ENCODE measurements at places on chromosomes 1 and 21.

DNA sequence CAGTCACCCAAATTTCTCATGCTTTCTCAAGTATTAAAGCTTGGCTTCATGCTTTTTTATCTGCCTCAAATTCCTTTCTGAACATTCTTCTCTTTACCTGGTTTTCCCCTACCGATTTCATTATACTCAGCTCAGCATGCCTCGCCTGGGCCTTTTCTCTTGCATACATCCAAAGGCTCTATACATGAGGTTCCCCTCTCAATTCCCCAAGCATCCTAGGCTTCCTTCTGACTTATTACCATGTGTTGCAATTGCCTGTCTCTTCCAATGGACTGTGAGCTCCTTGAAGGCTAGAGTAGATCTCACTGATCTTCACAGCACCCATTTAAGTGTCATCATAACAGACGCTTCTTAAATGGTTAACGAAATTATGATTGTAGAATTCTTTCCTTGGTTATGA lies 24.1 kb upstream of the CYP4A22 start:
- DNase-seq: no peak

DNA sequence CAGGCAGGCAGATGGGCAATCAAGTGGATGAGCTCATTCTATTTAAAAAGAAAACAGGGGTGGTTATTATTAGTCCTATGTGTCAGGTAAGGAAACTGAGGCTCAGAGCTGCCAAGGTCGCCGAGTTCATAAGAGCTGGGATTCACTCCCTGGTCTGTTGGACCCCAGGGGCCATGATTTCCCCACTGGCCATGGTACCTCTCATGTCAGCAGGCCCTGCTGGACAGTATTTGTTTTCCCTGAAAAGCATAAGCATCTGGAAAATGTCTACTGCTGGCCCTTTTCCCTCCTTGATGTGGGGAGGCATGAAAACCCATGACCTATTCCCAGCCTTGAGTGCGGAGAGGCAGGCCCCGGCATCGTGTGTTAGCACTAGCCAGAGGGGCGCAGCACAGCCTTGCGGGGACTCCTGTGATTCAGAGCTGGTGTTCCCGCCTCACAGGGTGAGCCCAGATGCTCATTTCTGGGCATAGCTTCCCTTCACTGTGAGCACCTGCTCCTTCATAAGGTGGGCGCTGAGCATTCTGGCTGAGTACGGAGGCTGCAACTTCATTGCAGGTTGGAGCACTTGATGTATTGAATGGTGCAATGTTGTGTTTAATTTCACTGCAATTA lies 617.5 kb downstream of the PTPRU start:
- no peak for DNase-seq

GRCh38 chr1:236123563-236123962 lies 18.8 kb upstream of the GPR137B start:
- DNase-seq: no peak

DNA sequence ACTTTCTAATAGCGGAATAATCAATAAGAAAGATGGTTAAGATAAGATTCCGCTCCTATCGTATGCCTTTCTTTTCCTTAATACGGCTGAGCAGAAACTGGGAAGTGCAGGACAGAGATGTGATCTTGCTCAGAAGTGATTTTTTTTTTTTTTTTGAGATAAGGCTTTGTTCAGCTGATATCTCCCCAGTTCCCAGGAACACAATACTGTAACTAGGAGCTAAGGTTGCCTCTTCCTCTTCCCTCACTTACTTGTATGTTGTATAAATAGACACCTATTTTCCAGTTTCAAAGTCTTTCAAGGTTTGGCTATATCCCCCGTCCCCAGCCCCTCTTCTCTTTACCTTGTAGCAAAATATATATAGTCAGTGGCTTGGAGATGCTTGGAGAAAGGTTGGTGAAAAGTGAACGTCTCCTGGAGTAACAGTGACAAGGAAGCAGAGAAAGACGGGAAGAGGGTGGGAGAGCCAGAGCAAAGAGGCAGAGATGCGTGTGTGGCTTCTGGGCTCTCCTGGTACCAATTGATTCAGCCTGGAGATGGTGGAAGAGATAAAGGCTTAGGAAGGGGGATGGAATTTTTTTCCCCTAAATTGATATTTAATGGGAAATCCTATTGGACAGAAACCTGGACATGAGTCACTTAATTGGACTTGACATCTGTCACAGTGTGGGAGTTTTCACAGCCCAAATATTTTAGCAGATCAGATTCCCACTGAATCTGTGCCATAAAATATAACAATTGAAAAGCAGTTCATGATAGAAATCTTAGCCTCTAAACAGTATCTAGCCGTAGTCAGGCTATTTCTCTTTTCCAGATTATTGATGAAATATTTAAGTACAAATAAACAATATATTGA lies at the start of gene NHLH2:
Gene NHLH2, minus strand, starts transcription at position 522 of the 856 bp plus-strand sequence. CDS start 2,754 bp downstream, outside the sequence.
- no peak for DNase-seq

DNA sequence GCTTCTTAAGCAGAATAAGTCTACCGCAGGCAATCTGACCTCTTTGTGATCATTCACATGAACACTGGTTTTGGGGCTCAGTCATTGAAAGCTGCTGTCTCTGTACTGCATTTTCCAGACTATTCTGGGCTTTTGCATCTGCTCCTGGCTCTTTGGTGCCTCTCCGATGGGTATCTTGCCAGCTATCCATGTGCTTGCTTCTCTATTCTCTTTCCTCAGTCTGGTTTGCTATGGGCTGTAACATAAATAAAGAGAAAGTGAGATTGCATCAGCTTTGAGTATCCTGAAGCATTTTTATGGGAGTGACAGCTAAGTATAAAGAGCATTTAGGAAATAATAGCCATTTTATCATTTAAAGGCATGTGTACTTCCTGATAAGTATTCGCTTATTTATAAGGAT lies 70.7 kb downstream of the C1orf21 start:
- DNase-seq: no peak

DNA sequence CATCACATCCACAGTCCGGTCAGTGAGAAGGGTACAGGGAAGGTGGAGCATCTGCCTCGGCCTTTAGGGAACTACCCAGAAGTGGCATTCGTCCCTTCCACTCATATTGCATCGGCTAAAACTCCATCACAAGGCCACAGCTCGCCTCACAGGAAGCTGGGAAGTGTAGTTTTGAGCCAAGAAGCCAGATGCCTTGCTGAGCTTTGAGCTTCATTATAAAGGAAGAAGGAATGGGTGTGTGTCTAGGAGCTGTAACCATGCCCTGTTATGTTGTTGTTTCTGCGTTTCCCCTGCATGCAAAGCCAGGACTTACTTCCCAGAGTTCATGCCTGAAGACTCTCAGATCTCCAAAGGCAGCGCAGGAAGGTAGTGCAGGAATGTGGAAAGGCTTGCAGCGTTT lies 61.1 kb downstream of the OPTC start:
- no peak for DNase-seq

- no peak for DNase-seq
These were observed 3.0 kb upstream of the IGSF21 start for GRCh38 chr1:18104546-18105100.

GRCh38 chr1:205179842-205180241 lies 31.7 kb downstream of the DSTYK start:
- DNase-seq: no peak

Data from activated CD8-positive, alpha-beta memory T cell treated with anti-CD3 and anti-CD28 coated beads for 1 hour (primary cell).